NCI-H1417 (cell line): ENCODE measurements at places on chromosomes 5 and 9.

- DNase-seq, result no peak
Measured at GRCh38 chr9:128259156-128259555, 16.7 kb downstream of the GOLGA2 start.

GRCh38 chr9:23693374-23693773 is 132.7 kb downstream of the ELAVL2 start:
- no peak for DNase-seq

- no peak for DNase-seq
Measured at GRCh38 chr5:98793223-98793622, 19.8 kb downstream of the RGMB start.

- DNase-seq, result no peak
Measured at GRCh38 chr5:54013556-54014194, 296.7 kb downstream of the ARL15 start.

DNA sequence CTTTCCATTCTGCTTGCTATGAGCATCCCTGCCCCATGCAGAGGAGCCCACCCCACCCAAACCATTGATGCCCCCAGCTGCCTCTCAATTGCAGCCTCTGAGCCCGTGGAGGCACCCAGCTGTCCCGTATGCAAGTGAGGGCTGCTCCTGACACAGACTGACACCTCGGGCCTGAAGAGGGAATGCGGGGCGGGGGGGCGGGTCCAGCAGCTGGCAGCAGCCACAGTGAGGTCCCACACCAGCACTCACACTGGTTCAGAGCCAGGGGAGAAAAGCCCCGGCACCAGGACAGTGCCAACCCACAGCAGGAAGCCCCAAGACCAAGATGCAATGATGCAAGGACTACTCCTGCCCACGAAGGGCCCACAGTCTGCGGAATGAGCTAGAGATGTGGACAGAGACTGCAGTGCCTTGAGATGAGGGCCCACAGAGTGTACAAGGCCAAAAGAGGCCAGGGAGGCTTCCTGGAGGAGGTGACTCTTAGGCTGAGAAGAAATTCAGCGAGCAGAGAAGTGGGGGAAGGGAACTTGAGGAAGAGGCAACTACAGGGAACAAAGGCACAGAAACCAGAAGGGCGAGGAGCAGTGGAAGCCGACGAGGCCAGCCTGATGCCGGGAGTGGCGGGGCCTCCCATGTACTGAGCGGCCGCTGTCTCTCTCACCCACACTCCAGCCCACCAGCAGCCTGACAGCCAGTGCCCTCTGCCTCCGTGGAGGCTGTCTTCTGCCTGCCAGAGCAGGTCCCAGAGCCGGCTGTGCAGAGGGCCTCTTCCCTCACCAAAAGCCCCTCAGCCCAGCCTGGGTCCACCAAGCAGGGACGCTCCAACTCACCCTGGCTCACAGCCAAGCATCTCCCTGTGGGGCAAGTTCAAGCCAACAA is 9.2 kb downstream of the EEIG1 start:
- DNase-seq, result no peak

DNA sequence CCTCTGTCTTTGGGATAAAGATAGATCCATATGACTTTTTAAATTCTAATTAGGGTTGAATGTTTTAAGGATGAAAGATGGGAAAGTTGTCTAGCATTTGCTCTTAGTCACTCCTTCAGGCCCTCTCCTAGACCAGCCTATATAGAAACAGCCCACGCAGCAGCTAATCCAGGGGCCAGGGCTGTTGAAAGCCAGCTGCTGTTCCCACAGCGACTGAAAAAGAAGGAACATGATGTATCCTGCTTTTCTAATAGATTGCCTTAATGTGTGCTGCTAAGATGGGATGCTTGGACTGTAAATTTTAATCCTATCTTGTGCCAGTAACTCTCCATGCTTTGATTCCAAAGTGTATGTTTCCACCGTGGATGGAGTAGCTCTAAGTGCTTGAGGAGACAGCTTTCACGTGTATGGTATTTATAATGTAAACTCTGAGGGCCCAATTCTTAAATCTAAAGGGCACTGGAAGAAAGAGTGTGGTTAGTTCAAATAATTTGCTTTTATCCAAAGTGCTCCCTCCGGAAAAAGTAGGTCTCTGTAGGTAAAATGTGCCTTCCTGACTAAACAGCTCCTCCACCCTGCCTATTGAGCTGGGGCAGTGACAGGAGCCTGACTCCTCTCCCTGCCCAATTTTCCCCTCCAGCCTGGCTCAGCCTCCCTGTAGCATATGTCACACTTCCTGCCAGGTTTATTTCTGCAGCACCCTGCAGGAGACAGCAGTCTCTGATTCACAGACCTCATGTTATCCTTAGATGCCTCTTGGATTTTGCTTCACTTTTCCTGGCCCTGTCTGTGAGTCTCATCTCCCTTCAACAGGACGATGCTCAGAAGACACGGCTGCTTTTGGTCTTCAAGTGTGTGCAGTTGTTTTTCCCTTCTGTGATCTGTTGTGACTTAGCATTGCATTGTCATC is 33.2 kb downstream of the SLC36A1 start:
- no peak for DNase-seq

DNA sequence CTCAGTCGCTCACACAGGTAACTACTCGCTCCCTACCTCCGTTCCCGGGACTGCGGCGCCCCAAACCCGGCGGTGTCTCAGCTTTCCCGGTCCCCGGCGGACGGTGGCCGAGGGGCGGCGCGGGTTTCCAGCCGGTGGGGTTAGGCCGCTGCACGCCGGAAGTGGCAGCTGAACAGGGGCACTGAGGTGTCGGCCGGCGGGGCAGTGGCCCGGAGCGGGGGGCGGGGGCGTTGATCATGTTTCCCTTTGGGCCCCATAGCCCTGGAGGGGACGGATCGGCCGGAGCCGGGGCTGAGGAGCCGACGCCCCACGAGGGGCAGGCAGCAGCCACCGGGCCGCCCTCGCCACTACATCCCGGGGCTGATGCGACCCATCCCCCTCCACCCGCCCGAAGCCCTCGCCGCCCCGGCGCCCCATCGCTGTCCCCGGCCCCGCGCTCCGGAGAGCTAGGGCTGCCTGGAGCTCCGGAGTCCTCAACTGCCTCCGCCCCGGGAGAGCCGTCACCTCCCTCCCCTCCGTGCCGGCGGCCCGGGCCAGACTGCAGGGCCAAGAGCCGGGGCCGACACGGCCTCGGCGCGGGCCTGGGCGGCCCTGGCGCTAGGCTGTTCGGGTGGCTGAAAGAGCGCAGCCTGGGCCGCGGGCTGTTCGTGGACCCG is at the start of gene DCAF10:
TSS of gene DCAF10 (plus strand) at position 167 of the 656 bp plus-strand sequence. CDS start at position 237, 70 bp downstream.
- peak; percentile 82 for DNase-seq

- no peak for DNase-seq
Measured at GRCh38 chr9:106958955-106959657, 96.1 kb downstream of the ZNF462 start.

DNA sequence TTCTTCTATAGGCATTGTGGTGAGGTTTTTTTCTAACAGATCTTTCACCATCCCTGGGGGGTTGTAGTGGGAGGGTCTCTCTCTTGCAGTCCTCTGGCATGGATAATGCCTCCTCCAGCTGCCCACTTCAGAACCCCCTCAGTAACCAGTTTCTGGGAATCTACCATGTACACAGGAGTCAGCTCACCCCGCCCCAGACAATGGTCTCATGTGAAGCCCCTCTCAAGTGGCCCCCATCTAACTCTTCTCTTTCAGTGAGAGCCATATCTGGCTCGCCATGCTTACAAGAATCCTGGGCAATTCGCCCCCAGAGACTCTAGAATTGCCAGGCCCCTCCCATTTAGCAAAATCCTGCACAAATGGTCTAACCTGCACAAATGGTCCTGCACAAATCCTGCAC is 144.4 kb upstream of the FSTL4 start:
- no peak for DNase-seq

DNA sequence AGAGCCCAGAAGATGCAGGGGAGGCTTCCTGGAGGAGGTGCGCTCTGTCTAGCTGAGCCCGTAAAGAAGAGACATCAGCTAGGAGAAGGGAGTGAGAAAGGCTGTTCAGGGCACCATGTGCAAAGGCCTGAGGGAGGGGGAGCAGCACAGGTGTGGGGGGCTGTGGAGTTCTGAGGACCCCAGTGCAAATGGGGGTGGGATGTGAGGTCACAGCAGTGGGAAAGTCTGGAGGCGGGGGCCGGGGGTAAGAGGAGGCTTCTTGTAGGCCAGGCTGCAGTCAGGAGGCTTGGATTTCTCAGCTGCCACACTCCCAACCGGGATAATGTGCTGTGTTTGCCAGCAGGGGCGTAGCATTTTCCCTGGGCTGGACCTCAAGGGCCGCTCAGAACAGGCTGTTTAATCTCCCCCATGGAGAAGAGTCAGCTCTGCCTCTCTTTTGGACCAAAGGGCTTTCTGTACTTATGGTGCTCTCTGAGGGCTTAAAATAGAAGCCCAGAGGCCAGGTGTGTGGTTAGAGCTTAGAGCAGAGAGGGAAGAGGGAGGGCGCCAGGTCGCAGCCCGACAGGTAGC is 5.7 kb downstream of the NEURL1B start:
- DNase-seq, result peak; percentile 60
